GM12891 (cell line): ENCODE measurements at places on chromosomes 6 and 20.
A peak's percentile ranks its signal among the peaks of the same experiment; 100 is the strongest.

GRCh38 chr6:27829453-27830211, 82.6 kb downstream of the OR2B2 start:
- no peak for DNase-seq

- no peak for DNase-seq
Observed at GRCh38 chr6:54491431-54491830, 183.2 kb downstream of the TINAG start.

DNA sequence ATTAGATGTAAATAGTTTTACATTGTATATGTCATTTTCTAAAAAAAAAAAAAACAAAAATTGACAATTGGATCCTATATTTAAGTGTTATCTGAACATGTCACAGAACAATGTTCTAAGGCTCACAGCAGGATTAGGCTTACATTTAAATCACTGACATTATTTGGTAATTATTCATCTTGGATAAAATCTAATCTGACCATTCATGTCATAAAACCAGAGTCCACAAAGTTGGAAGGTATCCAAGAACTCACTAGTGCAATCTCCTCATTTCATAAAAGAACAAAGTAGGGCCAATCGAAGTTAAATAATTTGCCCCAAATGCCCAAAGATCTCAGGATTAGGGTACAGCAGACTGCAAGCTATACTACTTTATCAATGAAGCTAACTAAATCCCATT, 73.0 kb downstream of the PDSS2 start:
- DNase-seq, result no peak

DNA sequence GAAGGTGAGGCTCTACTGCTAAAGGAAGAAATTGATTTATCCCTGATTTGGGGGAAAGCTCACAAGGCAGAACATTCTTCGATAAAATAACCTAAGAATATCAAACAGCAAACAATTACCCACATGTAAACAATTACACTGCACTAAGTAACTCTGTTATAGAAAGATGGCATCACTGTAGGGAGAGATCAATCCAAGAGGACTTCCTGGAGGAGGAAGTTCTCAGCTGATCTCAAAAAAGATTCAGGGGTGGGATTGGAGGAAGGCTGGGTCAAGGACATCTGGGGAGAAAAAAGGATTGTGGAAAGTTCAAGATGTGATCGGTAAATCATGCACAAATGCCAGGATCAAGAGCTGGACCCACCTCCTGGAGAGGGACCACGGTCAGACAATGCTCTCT, 361.0 kb upstream of the SULF2 start:
- DNase-seq, result no peak

- no peak for DNase-seq
Observed at GRCh38 chr6:122426597-122426996, 27.1 kb downstream of the HSF2 start.

DNA sequence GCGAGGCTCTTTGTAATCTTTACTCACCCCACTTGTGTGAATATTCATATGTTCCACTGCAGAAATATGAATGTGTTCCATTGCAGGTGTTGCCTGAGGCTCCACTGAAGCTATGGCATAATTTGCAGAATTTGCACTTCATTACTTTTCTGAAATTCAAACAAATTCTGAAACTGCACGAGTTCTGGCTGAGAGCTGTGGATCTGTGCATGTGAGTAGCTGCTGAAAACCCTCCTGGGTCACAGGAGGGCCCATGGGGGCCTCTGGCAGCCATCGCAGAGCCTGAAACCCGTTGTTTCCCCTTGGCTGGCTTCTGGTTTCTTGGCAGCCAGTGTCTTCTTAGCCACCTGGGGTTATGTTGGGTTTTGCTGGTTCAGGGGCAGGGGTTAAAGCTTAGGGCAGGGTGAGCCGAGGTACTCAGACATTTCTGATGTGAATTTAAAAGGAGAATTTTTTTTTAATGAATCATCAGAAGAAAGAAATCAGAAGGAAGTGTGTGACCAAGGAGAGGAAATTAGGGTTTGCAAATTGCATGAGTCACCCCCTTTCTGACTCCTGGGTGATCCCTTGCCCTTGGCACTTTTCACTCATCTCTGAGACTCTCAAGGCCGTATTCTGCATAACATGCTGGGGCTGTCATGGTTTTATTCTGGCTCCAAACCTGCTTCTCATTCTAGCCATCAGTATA, 40.6 kb downstream of the TOX2 start:
- DNase-seq, result peak; percentile 42
